ENCODE measurements at places on chromosomes 12 and 14.

DNA sequence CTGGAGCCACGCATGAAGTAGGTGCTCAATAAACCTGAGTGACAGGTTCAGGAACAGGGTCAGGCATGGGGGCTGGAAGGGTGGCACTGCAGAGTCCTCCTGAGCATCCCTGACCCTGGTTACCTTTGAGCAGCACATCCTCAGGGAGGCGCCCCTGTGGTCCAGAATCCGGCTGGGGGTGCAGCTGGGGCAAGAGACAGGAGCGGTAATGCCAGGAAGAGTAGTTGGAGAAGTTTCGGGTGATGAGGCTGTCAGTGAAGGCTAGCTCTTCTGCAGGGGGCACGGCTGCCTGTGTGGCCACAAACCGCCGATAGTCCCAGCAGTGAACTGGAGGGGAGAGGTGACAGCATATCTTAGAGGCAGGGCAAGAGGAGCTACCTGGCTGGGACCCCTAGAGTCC lies 2.0 kb downstream of the RABGGTA start:
- DNase-seq: no peak

DNA sequence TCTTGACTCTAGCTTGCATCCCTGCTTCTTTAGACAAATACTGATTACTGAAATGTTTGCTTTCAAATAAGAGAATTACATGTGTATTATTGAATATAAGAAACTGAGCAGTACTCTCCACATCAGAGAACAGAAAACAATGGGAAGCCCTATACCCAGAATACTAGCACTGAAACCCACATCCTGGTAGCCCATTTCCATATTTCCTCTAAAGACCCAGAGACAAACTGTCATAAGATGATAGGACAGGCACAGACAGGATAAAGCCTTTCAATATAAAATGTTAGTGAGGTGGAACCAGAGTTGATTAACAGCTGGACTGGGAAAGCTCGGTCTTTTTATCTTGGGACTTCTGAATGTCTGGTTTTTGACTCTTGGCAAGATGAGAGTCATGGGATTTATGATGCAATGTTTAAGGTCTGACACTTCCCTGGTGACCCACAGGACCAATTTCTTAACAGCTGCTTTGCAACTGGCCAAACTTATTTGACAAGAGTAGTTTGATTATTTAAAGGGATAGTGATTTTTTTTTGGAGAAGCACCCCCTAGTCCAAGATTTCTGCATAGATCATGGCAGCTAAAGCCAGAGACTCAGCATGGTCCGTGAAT lies 166.9 kb upstream of the ATXN7L3B start:
- DNase-seq: no peak

- DNase-seq: peak; percentile 52
Observed at GRCh38 chr12:131452444-131452860, 258.4 kb upstream of the SFSWAP start.

DNA sequence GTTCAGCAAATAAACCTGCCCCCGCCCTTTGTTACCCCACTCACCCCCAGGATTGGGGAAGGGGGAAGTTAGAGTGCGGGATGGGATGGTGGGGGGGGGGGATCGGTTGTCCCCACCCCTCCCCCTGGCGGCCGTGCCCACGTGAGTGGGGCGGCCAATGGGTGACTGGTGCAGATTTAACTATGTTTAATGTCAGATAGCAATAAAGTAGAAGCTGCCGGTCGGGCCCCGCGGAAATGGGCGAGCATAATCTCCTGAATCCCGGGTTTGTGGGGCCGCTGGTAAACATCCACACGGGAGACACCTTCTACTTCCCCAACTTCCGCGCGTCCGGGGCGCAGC lies at the start of gene HOXC12:
Gene HOXC12, plus strand, starts transcription at position 210 of the 342 bp plus-strand sequence. Its CDS starts 27 bp downstream, at position 237.
- DNase-seq: no peak

DNA sequence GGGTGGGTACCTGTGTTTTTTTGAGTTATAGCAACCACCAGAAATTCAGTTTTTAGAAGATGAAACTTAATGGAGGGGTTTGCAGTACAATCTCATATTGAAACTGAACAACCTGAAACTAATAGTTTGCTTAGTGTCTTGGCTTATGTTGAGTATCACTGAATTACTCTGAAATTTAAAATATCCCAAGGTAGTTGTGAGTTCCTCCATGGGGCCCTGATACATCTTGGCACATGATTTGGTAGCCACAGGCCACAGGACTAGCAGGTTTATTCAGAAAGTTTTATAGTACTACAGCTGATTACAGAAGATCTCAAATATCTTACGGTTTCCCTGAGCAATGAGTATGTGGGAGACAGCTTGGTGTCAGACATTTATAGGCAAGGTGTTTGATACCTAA lies 10.4 kb downstream of the PTGES3 start:
- peak; percentile 46 for DNase-seq

DNA sequence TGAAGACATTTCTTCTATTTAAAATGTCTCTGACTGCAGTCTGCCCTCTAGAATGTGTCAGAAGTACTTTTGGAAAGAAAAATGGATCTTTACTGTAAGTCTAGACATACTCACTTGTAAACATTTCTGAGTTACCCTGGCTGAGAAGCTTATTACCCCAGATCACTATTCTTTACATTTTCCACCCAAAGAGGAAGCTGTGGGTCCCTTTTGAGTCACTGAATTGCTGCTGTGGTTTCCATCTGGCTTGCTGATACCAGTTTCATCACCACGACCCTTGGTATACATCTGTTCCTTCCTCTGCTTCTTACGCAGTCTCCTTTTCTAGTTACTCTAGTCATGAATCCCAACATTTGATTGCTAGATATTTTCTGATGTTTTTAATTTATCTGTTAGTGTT lies 20.2 kb upstream of the CLEC4D start:
- DNase-seq: peak; percentile 65

All from stimulated activated CD4-positive, alpha-beta T cell treated with anti-CD3 and anti-CD28 coated beads, Interleukin-15, amount 100 ng/mL, for 24 hours (primary cell).